ENCODE measurements at places on chromosomes 5 and 9.

DNA sequence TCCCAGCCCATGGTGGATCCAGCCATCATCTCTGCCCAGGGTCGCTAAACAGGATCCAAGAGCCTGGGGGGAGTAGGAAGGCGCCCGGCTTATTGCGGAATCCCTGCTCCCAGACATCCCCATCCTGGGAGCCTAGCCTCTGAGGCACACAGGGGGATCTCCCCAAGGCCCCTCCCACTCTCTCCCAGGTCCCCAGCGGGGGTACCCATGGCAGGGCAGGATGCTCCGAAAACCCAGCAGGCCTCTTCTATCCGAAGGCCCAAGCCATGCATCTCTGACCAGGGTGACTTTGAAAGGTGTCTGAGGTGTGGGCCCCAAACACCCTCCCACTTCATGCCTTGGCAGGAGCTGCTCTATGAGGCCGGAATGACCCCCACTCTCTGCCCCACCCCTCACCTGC lies 81.7 kb upstream of the RUFY1 start:
- DNase-seq = no peak

- DNase-seq = no peak
Measured at GRCh38 chr5:178307267-178308045, 74.9 kb upstream of the PHYKPL start.

GRCh38 chr9:80792726-80793125 lies 896.6 kb downstream of the TLE1 start:
- no peak for DNase-seq

DNA sequence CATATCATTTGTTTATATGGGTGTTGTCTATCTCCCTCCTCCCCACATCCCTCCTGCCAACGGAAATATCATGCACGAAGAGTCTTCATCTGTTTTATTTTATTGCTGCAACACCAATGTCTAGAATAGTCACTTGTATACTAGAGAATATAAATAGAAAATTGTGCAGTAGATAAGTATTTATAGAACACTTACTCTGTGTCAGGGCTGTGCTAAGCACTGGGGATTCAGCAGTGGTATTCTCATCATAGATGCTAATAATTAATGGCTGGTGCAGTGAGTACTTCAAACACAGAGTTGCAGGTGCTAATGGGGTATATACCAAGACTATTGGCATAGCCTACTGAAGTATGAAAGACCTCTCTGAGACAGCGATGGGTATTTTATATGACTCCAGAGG lies 353.5 kb upstream of the CDH6 start:
- no peak for DNase-seq

DNA sequence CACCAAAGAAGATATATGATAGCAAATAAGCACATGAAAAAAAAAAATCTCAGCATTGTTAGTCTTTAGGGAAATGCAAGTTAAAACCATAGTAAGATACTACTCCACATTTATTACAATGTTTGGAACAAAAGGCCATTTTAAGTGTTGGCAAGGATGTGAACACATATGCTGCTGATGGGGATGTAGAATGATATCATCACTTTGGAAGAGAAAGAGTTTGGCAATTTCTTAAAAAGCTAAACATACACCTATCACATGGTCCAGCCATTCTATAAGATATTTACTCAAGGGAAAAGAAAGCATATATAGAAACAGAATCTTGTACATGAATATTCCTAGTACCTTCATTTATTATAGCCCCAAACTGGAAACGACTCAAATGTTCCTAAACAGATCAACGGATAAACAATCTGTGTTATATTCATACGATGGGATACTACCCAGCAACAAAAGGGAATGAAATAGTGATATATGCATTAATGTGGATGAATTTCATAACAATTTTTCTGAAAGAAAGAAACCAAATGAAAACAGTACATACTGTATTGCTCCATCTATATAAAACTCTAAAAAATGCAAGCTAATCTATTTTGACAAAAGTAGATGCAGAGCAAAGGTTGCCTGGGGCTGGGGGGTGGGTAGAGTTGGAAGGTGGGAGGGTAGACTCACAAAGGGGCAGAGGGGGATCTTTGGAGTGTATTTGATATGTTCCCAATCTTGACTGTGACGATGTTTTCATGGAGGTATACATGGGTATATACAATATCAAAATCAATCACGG lies 45.7 kb upstream of the SMAD5 start:
- no peak for DNase-seq

- DNase-seq = no peak
Measured at GRCh38 chr9:112631313-112632070, 86.4 kb downstream of the INIP start.
